Ascending aorta (tissue), 2 donors: ENCODE measurements at places on chromosomes 11 and 22.
A peak's percentile ranks its signal among the peaks of the same experiment; 100 is the strongest.

DNA sequence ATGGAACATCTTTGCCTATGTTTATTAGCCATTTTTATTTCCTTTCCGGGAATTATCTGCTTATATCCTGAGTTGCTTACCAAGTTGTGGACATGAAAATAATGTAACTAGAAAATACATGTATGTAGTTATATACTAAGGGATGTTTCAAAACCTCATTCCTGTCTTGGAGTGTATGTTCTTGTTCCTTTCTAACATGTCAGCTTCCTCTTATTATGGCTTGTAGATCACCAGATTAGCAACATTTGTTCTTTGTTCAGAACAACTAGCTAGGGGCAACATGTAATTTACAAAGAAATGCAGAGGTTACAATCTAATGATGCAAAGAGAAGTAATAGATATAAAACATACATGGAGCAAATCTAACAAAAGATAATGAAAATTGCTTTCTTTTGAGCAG is 13.1 kb upstream of the TMEM123 start:
- DNase-seq: no peak

DNA sequence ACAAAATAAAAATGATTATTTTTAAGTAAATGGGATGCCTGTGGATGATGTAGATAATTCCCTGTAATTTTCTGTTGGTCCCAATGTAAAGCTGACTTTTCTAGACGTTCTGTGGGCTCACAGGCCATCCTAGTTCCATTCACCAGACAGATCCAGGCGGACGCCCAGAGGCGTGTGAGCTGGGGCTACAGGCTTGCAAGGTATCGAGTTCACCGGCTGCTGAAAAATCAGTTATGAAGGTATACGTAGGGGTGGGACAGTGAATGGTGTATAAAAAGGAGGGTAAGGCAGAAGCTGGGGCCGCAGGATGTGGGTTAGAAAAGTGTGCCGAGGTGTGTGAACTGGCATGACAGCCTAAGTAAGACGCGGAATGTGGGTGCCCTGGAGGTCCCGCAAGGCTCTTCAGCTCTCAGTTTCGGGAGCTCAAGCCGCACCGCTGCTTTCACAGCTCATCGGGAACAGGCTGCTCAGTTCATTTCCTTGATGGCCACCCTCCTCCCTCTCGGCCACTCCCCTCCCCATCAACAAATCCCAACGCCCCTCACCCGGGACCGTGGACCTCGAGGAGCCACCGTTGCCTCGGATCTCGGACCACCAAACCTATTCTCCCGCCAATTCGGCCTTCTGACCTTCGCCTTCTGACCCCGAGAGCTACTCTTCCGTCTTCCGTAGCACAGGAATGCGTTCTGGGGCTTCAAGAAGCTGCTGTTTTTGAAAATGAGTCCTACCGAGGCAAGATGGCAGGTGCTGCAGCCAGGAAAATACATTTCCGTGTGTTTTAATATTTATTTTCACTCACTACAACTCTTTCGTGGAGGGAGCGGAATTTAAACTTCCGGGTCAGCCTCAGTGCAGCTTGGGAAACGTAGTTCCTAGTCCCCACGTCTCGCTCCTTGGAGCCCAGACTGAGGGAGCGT is at the start of gene XNDC1N:
Gene XNDC1N (minus strand): TSS at position 775 of the 917 bp plus-strand sequence. CDS start 5,241 bp downstream, outside the sequence.
- DNase-seq: peak; percentile 73

DNA sequence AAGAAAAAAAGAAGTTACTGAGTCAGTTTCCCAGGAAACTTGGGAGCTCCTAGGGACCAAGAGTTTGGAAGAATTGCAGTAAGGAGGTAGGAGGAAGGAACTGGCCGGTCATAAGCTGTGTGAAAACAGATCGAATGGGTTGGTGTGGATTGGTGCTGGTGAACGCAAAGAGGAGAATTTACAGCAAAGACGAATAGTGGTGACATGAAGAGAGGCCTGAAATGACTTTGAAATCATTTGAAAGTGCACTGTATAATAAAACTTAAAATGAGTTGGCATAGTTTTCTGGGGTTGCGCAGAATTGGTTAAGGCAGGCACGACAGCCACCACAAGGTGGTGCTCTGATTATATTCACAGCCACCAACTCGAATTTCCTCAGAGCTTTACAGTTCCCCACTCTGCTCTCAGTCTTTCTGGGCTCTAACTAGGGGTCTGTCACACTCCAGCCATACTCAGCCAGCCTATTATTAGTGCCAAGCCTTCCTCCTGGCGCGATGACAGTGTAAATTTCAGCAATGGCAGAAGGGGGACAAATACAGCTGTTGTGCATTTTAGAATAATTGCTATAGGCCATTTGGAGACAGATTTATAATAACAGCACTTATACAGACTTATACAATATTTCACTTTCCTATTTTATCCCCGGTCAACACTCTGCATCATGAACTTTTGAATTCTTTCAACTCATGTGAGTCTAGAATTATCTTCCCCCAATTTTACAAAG is 8.3 kb upstream of the HTR3B start:
- DNase-seq: no peak

GRCh38 chr22:46061124-46061500 is 84.2 kb upstream of the WNT7B start:
- peak; percentile 45 for DNase-seq

- DNase-seq: peak; percentile 92
These were observed at the start of gene VWA5A for GRCh38 chr11:124114942-124115781. Gene VWA5A, plus strand, starts transcription at chr11:124115450. Its CDS starts 2,062 bp downstream, at chr11:124117512.

DNA sequence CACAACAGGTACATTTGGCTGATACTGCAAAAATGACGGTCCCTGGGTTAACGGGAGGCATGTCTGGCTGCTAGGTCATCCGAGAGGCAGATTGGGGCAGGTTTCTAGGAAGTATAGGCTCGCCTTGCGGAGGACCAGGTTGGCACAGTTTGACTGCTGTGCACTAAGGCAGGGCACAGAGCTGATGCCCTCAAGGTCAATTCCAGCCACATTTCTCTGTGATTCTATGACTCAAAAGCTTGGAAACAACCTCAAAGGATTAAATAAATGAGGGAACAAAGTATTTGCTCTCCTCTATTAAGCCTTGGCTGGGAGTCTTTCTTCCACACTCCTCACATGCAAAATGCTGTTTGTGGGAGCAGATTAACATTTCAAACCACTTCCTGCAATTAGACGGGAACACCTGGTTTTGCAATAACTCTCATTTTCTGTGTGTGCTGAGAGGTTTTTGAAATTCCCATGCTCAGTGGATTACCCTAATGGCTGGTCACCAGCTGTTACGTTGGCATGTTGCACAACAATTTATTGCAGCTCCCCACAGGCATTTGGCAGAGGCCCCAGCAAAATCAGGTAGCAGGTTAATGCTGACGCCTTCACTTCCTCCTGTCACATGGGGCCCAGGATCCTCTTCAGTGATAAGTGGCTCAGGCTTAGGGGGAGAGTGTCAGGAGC is 61.0 kb upstream of the PLET1 start:
- no peak for DNase-seq

DNA sequence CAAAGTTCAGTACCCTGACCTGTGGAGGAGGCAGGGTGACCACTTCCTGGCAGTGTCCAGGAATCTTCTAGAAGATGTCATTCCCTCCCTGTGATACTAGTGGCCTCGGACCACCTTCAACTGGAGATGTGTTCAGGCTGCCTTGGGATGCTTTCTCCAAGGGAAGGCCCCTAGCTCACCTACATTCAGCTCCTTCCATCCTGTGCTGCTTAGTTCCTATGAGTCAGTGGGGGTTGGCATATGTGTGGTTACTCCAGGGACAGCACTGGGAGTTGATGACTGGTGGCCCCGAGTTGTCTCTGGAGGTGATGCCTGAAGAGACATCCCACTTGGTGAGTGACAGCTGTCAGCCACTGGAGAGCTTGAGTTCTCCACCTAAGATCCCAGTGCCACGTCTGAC is 81.8 kb upstream of the OR9Q1 start:
- no peak for DNase-seq

DNA sequence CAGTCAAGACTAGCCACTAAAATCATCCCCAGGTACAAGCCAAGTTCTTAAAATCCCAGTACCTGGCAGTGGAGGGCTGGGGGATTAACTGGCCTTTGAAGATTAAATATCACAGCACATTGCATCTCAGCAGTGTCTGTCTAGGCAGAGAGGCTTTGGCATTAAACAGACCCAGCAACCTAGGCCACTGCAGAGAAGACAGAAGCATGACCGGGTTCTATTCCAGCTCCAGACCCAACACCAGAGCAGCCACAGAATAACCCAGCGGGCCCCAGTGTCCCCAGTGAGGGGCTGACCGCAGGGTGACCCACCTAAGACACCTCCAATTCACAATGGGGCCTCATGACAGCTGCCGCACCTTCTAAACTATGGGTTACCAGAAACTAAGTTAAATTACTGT is 88.2 kb downstream of the SHANK2 start:
- no peak for DNase-seq

DNA sequence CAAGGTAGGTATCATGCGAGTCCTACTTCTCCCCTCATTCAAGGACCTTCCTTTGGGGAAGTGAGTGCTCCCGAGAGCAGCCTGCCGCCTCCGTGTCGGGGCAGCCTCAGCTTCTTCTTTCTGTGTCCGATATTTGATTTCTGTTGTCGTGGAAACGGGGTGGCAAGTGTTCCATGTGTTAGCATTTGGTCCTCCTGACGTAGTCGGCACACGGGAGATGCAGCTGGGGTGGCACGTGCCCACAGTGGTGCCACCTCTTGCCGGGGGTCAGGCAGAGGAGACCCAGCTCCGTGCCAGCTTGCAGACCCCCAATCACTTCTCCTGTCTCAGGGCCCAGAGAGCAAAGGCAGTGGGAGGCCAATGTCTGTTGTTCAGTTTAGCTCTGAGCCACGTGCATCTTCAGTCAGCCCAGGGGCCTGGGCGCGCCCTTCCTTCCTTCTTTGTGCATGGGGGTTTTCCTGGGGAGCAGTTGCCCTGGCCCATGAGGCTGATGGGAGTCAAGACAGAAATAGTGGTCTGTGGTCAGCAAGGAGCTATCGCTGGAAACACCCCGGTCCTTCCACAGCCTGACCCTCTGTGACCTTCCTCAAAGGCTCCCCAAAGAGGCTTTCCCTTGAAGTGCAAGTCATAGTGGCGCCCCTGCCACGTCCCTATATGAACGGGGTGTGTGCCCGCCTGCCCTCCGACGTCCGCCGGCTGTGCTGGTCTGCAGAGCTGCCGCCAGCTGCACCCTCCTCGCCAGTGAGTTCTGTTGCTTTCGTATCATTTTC is 44.5 kb downstream of the PARVB start:
- DNase-seq: peak; percentile 13

GRCh38 chr22:17924735-17925364 is 99.5 kb downstream of the MICAL3 start:
- DNase-seq: no peak

DNA sequence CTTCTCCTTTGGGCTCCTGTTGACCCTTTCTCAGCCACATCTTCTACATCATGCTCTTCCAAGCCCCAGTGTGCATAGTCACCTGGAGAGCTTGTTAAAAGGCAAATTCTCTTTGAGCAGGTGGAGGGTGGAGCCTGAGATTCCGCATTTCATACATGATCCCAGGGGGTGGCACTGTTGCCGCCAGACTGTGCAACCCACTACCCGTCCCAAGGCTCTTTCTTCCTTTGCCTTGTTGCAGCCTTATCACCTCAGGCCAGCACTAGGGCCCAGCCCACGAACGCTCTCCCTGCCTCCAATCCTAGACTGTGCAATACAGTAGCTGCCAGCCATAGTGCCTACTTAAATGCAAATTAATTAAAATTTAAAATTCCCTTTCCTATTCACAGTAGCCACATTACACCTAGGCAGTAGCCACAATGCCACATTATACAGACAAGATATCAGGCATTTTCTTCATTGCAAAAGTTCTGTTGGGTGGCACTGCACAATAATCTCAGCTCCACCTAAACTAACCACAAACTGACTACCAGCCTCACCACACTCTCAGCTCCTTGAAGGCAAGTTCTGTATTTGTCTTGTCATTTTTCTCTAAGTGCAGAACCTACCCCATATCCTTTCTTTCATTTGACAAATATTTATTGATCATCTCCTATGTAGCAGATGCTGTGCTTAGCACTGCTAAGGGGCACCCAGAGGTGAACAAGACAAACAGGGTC is 4.6 kb upstream of the KCNJ5 start:
- no peak for DNase-seq

DNA sequence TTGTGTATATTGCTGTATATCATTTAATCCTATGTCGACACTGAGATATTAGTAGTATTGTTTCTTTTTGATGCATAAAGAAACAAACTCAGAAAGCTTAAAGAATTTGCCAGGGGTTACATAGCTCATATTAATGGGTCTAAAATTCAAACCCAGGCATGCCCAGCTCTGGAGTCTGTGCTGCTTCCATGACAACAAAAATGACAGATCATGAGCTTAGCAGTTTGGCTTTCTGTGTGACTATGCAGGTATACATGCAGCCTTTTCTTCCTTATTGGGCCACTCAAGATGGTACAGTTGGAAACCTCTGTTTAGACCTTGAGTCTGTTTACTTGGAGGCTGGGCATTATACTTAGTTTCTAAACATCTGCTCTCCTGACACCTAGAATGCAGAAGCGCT is 220.5 kb upstream of the TENM4 start:
- DNase-seq: no peak

DNA sequence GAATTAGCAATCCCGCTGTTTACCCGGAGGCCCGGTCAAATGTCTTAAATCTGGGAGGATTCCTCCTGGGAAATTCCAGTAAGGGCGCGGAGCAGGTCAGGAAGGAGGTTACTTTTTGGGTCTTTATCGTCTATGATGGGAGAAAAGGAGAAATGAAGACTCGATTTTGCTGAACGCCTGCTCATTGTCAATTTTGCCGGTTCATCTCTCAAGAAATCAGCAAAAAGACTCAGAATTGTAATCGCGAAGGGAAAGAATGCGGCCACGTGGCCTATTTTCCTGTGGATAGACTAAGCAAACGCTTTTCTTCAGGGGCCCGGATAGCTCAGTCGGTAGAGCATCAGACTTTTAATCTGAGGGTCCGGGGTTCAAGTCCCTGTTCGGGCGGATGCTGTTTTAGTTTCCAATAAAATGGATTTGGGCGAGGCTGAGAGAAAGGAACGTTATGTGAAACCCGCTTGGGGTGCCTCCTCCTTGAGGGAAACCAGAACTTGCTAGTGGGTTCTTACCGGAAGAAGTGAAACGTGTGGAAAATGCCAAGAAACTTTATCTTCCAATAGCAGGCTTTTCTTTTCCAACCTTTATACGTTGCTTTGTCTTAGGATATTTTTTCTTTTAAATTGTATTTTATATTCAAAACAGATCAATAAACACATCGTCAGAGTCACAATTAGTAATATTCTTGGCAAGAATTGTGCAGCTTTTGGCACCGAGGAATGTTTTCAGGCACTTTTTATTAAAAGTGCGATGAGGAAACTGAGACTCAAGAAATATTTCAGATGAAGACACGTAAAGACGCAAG is 45.0 kb downstream of the OR4D9 start:
- peak; percentile 74 for DNase-seq

- DNase-seq: peak; percentile 69
These were observed 2.9 kb downstream of the PKNOX2 start for GRCh38 chr11:125167292-125167953.

DNA sequence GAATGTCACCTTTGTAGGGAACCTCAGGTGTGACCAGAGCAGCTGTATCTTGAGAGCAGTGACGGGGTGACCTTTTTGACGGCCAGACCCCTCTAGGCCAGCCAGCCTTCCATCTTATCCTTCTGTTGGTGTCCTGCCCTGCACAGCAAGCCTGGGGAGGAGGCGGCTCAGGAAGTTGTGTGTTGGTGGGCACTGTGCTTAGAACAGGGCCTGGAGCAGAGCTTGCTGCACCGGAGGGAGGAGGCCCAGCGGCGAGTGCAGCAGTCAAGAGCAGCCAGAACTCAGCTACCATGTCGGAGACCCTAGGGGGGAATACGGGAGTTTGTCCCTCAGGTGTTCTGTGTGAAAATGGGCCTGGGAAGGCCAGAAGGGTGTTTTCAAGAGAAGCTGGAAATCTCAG is 129.4 kb downstream of the OSBP2 start:
- no peak for DNase-seq

- no peak for DNase-seq
These were observed 22.0 kb downstream of the OVOL1 start for GRCh38 chr11:65808744-65809341.
